ENCODE measurements at places on chromosomes 2 and 18.
A peak's percentile ranks its signal among the peaks of the same experiment; 100 is the strongest.

GRCh38 chr2:48107326-48107925 is 201.1 kb upstream of the FBXO11 start:
- peak; percentile 79 for DNase-seq

GRCh38 chr2:112482309-112483041 is 519 bp downstream of the TTL start:
- peak; percentile 32 for DNase-seq

DNA sequence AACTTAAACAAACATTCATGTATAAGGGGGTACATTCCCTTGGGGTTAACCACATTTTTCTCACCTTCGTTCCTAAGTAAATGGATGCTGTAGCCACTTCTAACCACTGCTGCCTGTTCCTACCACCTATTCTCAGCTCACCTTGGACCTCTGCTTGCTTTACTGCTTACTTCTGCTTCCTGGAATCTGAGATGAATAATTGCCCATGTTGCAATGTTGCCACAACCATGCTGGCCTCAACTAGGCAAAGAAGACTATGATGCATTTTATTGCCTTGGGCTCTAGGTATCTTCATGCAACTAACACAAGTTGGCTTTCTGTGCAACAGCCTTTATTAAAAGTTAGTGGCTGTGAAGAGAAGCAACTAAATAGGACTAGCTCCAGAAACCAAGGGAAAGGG is 106.3 kb upstream of the TCF4 start:
- peak; percentile 15 for DNase-seq

- DNase-seq, result no peak
These were observed 481.8 kb downstream of the SPAG16 start for GRCh38 chr2:213766062-213766461.

DNA sequence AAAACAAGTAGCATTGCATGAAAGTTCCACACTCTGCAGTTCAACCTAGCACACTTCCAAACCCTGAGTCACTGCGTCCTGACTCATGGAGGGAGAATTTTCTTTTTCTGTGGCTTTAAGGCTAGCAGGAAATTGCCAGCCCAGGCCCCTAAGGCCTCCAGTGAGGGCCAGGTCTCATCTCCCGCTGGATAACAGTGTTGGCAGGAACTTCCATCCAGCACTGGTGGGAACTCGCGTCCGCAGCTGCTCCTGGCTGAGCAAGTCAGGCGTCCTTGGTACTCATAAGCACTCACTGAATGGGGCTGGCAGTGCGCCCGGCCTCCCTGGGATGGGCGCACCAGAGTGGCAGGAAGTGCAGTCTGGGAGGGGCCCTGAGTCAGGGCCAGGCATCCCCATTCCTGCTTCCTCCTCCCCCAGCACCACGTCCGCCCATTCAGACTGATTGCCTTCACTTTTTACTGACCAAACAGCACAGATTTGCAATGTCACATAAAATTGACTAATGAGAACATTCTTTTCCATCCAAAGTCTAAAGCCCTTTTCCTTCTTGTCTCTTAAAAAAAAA is 14.3 kb downstream of the MALL start:
- peak; percentile 100 for DNase-seq

- DNase-seq, result no peak
These were observed 318.8 kb downstream of the ZEB2 start for GRCh38 chr2:144201126-144201525.

GRCh38 chr2:85393836-85394235 is 16.3 kb downstream of the CAPG start:
- peak; percentile 71 for DNase-seq

DNA sequence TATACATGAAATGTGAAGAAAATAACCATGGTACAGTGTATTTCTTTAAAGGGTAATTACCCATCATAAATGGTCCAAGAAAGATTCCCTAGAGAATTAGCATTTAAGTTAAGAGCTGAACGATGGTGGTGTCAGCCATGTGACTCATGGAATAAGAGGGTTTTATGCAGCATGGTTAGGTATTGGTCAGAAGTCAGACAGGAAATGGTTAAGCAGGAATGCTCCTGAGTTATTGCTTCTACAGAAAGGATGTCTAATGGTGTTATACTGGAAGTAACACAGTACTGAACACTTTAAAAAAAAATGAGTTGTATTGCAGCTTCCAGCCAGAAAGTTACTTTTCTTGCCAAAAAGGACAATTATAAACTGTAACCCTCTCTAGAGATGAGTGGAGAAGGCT is 72.7 kb upstream of the UBE2E3 start:
- DNase-seq, result peak; percentile 88

DNA sequence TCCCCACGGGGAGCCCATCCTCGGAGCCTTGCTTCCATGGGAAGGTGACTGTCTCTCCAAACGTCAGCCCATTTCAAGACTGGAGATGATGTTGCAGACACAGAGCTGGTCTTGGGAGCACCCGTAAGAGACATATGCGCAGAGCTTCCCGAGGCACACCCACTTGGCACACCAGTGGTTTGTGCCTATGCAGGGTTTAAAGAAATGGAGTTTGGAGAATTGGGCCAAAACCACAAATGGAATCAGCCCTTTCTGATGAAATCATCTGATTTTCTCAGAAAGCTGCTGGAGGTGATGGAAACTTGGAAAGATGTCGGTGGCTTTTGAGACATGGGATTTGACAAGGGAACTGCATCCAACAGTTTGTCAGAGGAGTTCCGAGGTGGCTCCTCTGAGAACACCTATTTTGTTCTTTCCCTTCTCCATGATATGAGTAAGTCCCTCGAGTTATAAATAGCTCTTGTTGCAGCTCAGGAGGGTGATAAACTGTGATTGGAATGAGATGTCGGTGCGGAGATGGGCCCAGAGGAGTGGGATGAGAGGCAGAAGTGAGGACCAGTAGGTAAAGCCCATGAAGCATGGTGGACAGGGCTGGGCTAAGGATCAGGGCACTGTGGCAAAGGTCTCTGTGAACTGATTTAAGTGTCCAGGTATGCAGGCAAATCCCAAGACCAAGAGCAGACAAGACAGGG is 225.7 kb downstream of the ACKR3 start:
- no peak for DNase-seq

GRCh38 chr2:19321946-19322345 is 36.5 kb downstream of the OSR1 start:
- peak; percentile 39 for DNase-seq

GRCh38 chr2:44044281-44044720 is 48.5 kb upstream of the LRPPRC start:
- DNase-seq, result peak; percentile 73

DNA sequence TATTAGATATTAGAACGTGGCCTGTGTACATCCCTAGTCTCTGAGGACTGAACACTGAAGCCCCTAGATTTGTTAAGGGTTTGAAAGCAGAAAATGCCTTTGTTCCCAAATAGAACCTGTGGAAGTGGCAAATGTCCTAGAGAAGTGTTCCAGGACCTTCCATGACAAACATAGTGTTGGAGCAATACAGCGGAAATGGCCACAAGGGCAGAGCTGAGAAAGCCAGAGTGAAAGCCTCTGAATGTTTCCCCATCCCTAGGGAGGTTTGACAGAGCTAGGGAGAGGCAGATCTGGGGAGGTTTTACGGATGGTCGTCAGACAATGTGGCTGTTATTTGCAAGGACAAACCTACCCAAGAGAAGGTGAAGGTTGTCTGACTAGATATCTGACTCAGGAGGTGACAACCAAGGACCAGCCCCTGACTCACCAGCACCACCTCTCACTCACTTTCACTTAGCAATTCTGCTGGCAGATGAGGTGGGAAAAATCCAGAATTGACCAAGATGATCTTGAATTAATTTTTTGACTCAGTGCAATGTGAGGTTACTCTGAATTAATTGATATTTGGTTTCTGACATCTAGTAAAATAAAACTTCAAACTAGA is 24.1 kb downstream of the RBM43 start:
- peak; percentile 51 for DNase-seq

DNA sequence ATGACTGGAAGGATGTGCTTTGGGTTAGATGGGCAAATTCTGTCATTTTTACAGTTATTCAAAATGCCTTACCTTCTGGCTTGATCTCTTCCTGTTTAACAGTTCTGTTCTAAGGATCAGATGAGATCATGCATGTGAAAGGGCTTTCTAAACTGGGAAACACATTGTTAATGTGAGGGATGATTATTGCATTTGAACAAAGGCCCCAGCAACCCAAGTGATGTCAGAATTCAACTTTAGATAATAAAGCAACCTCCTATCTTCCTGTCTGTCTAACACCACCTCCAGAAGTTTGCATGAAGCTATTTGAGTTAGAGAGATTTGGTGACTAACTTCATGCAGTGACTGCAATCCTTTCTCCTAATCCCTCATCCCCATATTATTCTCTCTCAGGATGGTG is 77.8 kb upstream of the B3GNT2 start:
- DNase-seq, result no peak

DNA sequence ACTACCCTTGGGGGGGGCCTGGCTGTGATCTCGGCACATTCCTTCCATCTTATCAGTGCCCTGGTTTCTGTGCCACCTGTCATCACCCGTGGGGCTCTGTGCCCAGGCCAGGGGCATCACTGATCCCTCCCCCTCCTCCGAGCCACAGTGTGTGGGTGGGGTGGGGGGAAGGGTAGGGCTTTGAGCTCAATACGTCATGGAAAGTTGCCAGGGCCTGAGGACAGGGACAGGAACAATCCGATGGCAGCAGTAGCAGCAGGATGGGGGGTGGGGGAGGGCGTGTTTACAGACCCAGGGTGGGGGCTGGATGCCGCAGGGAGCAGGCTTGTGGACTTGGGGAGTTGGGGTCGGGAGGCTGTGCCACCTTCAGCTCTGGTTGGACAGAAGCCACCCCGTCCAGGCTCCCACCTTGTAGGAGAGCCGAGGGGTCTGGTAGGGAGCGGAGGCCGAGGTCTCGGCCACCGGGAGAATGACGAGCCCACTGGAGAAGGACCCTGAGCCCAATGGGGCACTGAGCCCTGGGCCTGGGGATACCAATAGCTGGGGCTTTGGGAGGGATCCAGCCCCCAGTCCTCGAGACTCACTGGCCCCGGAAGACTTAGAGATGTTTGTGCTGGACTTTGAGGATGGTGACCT is 3.5 kb downstream of the SLC4A3 start:
- DNase-seq, result no peak

GRCh38 chr2:28713577-28714298 is 37.9 kb upstream of the PPP1CB start:
- DNase-seq, result peak; percentile 72

GRCh38 chr2:65130664-65131175 is 814 bp upstream of the RAB1A start:
- no peak for DNase-seq
